ENCODE measurements at places on chromosomes 11 and 22. TPM values are rescaled to one million over a fixed set of nuclear protein-coding genes. Genes with fewer than 3 reads are reported as not detected.

Gene SAA4
- not detected for total RNA-seq

Gene SERPING1
- 0.51 TPM for total RNA-seq

Gene NXPE2
- not detected for total RNA-seq

DNA sequence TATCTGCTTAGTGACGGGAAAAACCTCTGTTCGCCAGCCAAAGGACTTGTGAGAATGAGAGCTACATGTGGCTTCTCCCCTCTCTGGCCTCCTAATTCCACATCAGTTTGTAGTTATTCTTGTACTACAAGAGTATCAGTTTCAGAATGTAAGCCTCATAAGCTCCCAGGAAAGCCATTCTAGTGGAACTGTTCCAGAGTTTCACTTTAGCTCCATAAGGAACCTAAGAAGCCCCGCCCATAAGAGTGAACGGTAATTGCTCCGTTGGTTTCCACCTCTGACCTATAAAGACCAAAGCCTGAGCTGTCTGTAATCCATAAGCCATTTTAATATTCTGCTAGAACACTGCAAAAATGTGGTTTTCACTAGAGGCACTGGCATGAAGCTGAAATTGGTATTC lies 53.0 kb downstream of the SIK3 start:
- DNase-seq = no peak

- no peak for DNase-seq
Measured at GRCh38 chr22:40876907-40877306, 15.0 kb upstream of the DNAJB7 start.

Gene NXPE4
- not detected for total RNA-seq

DNA sequence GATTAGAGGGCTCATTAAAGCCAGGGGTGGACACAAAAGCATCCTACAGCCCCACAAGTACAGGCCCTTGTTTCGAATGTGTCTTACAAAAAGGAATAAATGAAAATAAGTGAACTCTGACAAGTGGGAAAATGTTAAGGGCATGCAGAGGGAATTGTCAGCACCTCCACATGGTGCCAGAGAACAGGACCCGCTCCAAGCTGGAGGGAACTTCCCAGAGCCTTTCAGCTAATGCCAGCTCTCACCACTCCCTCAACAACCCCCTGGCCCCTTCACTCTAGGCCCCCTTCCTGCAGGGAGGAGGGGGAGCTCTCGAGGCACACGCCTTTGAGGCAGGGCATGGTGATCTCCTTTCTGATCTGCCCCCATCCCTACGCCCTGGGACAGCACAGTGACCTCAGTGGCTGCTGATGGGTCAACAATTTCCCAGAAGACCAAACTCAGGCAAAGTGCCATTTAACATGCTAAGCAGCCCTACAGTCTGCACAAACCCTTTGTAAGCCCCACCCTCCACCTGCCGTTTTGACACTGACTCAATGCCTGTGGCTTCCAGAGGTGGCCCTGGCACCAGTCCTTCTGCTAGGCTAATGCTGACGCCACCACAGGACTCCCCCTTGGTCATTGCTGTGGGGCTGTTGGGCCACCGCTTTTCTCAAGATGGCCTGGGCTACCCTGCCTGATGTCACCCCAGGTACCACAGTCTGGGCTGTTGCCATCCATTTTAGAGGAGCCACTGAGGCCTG lies 12.5 kb upstream of the CHST1 start:
- no peak for DNase-seq

Gene APOBEC3G
- 3.1 TPM for total RNA-seq

- no peak for DNase-seq
Measured at GRCh38 chr11:116543911-116544475, 228.8 kb downstream of the BUD13 start.

- no peak for DNase-seq
Measured at GRCh38 chr11:26557666-26558065, 14.4 kb downstream of the MUC15 start.

Gene OR52H1
- 0.13 TPM for total RNA-seq

GRCh38 chr11:6587360-6587953 lies 16.0 kb downstream of the RRP8 start:
- no peak for DNase-seq
